ENCODE measurements at places on chromosomes 13 and 19.

DNA sequence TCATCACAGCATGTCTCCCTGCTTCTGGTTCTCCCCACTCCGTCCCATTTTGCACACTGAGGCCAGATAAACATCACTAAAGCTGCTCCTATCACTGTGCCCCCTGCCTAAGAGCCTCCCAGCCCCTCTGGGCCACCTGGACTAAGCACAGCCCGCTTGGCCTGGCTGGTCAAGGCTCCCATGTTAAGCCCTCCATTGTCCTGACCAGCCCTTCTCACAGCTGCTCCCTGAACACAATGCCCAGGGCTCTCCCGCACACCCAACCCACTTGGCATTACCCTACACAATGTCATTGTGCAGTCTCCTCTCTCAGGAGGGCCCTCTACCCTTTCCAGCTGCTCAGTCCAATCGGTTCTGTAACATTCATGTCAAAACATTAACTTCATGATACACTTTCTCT, 133.4 kb downstream of the NUFIP1 start:
- no peak for DNase-seq

GRCh38 chr19:51124729-51125128, at the start of gene SIGLEC9:
Gene SIGLEC9, plus strand, starts transcription at chr19:51124906. Its CDS starts 69 bp downstream, at chr19:51124975.
- no peak for DNase-seq

GRCh38 chr13:98239162-98240076, 62.4 kb upstream of the RNF113B start:
- DNase-seq: no peak

- peak; percentile 65 for DNase-seq
Observed at GRCh38 chr13:35514801-35515502, 38.5 kb upstream of the MAB21L1 start.

GRCh38 chr13:98150832-98151479, 8.1 kb downstream of the FARP1 start:
- DNase-seq: no peak

DNA sequence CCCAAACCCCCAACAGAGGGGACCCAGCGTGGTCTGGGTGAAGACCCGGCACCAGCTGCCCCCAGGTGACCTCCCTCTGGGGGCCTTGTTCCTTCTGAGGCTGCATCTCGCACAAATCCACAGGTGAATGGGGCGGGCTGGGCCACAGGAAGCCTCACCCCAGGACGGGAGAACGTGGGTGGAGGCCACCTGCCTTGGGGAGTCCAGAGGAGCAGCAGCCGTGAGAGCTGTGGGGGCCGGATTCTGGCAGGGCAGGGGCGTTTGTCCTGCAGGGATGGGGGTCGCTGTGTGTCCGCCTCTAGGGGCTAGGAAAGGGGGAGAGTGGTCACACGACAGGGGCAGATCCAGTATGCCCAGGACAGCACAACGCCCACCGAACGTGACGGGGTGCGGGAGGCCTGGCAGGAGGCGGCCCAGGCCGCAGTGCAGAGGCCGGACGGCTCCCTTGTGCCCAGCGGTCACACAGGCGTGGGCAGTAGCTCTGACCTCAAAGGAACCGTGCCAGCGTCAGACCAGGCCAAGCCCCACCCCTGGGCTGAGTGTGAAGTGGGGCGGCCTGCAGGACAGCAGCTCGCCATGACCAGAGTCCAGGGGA, 6.7 kb downstream of the POLR2E start:
- DNase-seq: no peak
